ENCODE measurements at places on chromosomes 4 and X. TPM values are rescaled to one million over a fixed set of nuclear protein-coding genes. Genes with fewer than 3 reads are reported as not detected.

The FDCSP gene
- 12.8 TPM for total RNA-seq

The RHOXF1 gene
- not detected for total RNA-seq

The YY2 gene
- 5.2 TPM for total RNA-seq

The GLRA2 gene
- 25.9 TPM for total RNA-seq

The SPATA18 gene
- total RNA-seq, result 16.6 TPM

The FAM149A gene
- total RNA-seq, result 13.2 TPM

The OR13H1 gene
- total RNA-seq, result 0.56 TPM

The GPR82 gene
- total RNA-seq, result 0.33 TPM

The MTNR1A gene
- 0.21 TPM for total RNA-seq
